Transverse colon (tissue), 4 donors: ENCODE measurements at places on chromosomes 7 and 10.

GRCh38 chr10:73857446-73857845 is 16.9 kb downstream of the CAMK2G start:
- no peak overlapping the region for H3K4me3 ChIP-seq
- no peak for DNase-seq
- H3K36me3 ChIP-seq = no peaks in the 10 kb centered on the region
- no peaks in the 10 kb centered on the region for H3K27me3 ChIP-seq
- peak overlapping the region; percentile 41 for H3K27ac ChIP-seq
- peaks cover 15% of the 10 kb centered on the region for H3K4me1 ChIP-seq

DNA sequence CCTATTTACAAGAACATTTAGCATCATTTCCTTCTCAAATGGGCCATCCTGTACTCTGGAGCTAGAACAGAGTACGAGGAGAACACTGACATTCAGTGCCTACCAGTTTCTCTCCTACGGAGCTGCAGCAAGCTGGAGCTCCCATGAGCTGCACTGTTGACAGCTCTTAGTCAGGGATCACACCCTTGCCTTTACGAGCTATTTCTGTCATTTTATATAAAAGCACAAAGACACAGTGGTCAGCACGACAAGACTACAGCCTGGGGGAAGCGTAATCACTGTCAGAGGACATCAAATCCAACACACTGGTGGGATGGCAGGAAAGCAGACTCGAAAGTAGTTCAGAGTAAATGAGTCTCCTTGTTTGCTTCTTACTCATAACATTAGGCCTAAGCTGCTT is 2.7 kb downstream of the CDCA7L start:
- no peaks in the 10 kb centered on the region for H3K27me3 ChIP-seq
- DNase-seq = no peak
- no peak overlapping the region for H3K27ac ChIP-seq
- no peaks in the 10 kb centered on the region for H3K36me3 ChIP-seq
- no peak overlapping the region for H3K4me3 ChIP-seq

DNA sequence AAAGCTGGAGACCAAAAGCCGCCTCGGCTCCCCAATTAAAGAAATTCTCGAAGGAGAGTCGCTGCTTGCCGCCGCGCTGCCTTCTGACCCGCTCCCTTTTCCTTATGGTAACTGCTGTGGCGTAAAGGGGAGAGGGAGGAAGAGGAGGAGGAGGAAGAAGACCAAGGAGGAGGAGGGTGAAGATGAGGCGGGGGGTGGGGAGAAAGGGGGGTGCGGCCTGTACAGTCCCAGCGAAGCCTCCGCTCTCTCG is 388 bp downstream of the CNOT4 start:
- H3K4me1 ChIP-seq = peaks cover 9% of the 10 kb centered on the region
- H3K36me3 ChIP-seq = no peaks in the 10 kb centered on the region
- peak overlapping the region; percentile 88 for H3K4me3 ChIP-seq
- no peaks in the 10 kb centered on the region for H3K27me3 ChIP-seq

DNA sequence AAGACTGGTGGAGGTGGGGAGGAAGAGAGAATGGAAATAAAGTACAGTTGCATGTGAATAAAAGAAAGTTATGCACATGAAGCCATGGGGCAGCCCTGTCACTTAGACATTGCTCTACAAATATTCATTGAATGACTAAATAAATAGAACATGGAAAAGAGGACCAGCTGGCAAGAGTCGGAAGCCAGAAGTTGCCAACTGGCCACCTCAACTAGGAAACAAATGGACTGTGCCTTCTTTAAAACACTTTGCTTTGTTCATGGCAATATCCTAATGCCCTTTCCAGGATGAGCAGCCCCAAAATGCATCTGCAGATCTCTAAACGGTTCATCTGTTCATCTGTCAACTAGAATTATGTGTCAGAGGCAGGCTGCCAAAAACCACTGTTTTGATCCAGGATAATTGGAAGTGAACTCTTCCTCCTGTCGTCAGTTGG is 157.3 kb downstream of the NOC3L start:
- no peaks in the 10 kb centered on the region for H3K4me1 ChIP-seq
- H3K36me3 ChIP-seq = no peaks in the 10 kb centered on the region
- H3K4me3 ChIP-seq = no peak overlapping the region
- no peaks in the 10 kb centered on the region for H3K27me3 ChIP-seq

- peak within 1 kb of the TSS; percentile 66 for H3K27ac ChIP-seq
- H3K27me3 ChIP-seq = no peaks in the 10 kb centered on the region
- H3K4me1 ChIP-seq = peaks cover 9% of the 10 kb centered on the region
- DNase-seq = peak; percentile 91
- no peaks in the 10 kb centered on the region for H3K36me3 ChIP-seq
- peak within 1 kb of the TSS; percentile 60 for H3K4me3 ChIP-seq
Observed at GRCh38 chr7:64313740-64314491, at the start of gene ZNF736. Gene ZNF736 (plus strand): TSS chr7:64313961. CDS start chr7:64314151, 190 bp downstream.

DNA sequence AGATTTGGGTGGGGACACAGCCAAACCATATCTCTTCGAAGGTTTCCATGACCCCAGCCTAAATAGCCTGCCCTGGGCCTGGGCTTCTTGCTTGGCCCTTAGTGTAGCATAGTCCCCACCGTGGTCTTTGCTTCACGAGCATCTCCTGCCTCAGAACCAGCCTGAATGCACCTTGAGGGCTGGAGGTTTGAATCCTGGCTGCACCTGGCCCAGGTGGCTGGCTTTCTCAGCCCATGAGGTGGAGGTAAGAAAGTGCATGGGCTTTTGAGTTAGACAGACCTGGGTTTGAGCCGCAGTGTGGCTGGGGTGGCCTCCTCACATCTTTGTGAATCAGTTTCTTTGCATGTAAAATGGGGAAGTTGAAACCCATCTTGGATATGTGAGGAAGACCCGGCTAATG is 24.2 kb upstream of the PCBD1 start:
- DNase-seq = no peak
- no peak overlapping the region for H3K4me3 ChIP-seq
- no peak overlapping the region for H3K27ac ChIP-seq
- H3K27me3 ChIP-seq = no peaks in the 10 kb centered on the region
- H3K36me3 ChIP-seq = no peaks in the 10 kb centered on the region

GRCh38 chr10:15096661-15097010 is 519 bp upstream of the RPP38 start:
- H3K4me3 ChIP-seq = peak overlapping the region; percentile 95
- no peak for DNase-seq
- H3K4me1 ChIP-seq = peaks cover 28% of the 10 kb centered on the region

DNA sequence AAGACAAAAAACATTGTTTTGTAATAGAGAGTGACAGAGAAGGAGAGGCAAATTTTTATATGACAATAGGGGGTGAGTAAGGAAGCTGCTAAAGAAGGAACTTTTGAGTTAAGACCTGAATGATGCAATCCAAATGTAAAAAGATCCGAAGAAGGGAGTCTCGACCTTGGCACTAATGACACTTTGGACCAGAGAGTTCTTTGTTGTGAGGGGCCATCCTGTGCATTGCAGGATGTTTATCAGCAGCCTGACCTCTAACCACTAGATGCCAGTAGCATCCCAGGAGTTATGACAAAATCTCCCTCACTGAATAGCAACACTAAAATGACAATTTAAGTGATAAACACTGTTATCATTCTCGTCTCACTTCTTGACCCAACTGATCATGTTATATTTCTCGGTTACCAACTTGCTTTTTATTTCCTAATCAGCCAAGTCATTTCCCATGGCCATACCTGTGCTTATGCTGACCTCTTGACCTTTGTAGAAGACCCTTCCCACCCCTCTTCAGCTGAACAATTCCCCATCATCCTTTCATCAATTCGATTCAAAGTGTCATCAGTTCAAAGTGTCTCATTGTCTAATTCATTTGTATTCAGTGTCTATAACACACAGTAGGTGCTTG is 30.0 kb downstream of the DGKI start:
- no peak overlapping the region for H3K27ac ChIP-seq
- no peak overlapping the region for H3K4me3 ChIP-seq
- H3K27me3 ChIP-seq = no peaks in the 10 kb centered on the region
- H3K4me1 ChIP-seq = no peaks in the 10 kb centered on the region

GRCh38 chr10:68079434-68079833 is 4.4 kb upstream of the HERC4 start:
- no peaks in the 10 kb centered on the region for H3K36me3 ChIP-seq
- peaks cover 5% of the 10 kb centered on the region for H3K4me1 ChIP-seq
- DNase-seq = no peak
- no peak overlapping the region for H3K4me3 ChIP-seq
- H3K27ac ChIP-seq = no peak overlapping the region

DNA sequence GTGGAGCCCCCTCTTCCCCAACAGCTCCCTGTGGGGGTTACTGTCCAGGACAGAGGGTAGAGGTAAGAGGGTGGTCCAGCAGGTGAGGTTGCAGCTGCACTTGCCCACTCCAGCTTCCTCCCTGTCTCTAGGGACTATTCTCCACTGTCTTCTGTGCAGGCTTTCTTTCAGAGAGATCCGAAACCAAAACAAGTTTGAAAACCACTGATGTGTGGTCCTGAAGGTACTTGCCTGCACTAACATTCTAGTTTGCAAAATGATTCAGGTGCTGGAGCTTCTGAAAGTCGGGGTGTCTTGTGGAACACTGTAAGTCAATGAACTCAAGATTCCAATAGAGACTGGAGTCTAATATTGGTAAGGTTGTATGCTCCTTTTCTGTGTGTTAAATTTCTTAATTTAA is 63.1 kb downstream of the BLNK start:
- H3K36me3 ChIP-seq = no peaks in the 10 kb centered on the region
- no peak overlapping the region for H3K4me3 ChIP-seq
- no peak for DNase-seq
- H3K4me1 ChIP-seq = no peaks in the 10 kb centered on the region
- H3K27me3 ChIP-seq = no peaks in the 10 kb centered on the region

DNA sequence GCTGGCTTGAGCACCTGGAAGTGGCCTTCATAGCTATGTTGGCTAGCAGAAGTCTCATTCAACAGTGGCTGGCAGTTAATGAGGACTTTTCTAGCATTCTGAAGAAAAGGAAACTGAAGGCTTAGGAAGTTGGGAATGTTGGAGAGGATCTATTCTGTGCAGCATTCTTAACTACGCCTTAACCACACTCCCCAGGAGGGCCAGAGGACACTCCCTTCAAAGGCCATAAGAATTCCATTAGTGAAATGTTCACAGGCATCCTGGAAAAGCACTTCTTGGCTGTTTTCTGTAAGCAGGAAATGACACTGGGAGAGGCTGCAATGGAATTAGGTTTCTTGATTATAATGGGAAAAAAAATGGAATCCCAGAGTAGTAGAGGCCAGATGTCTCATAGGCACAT is 188.9 kb downstream of the ARHGAP12 start:
- no peak for DNase-seq
- no peak overlapping the region for H3K27ac ChIP-seq
- no peaks in the 10 kb centered on the region for H3K27me3 ChIP-seq
- no peak overlapping the region for H3K4me3 ChIP-seq

DNA sequence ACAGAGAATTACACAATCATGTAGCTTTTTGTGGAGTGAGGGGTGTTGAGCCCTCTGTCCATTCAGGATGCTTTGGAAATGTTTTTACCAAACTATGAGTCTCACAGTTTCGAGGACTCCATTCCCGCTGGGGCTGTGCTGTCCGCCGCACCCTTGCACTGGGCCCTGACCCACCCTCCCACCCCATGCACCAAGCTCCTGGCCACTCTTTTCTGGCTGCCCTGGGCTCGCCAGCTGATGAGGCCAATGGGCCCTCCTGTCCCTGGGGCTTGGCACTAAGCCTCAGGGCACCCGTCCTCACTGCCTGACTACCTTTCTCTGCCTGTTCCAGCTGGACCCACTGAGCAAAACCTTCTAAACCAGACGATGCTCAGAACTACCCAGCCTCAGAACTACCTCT is 332.1 kb downstream of the PTPRN2 start:
- no peaks in the 10 kb centered on the region for H3K27me3 ChIP-seq
- no peaks in the 10 kb centered on the region for H3K4me1 ChIP-seq
- no peak for DNase-seq
- H3K36me3 ChIP-seq = no peaks in the 10 kb centered on the region

DNA sequence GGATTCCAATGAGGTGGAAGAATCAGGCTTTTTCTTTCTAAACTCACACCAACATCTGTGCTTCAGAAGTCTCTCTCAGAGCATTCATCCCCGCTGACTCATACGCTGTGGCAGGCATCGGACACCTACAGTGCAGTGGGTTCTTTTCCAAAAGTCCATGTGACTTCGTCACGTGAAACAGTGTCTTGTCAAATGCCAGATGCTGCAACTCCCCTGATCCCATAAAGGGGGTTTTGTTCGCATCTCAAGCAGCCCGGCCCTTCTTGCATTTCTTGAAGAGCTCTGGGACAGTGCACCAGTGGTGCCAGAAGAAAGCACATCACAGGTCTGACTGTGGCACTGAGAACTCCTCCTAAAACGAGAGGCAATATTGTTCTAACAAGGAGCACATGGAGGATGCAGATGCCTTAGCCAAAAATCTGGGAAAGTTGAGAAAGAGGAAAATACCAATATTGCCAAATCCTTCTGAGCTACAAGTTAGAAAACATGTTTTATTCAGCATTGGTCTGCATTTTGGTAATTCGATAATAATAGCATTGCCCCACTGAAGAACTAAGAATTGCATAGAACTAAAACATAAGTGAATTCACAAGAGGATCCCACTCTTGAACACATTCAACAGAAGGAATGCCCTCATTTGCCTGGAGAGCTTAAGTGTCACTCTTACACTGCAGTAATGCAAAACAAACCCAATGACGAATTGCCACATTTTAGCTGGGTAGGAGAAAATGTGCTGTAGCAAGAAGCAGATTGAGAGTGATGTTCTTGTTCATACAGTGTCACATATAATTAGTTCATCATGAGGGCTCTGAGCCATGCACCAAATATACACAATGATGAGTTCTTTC is 204.4 kb downstream of the CXCL12 start:
- DNase-seq = no peak
- no peaks in the 10 kb centered on the region for H3K27me3 ChIP-seq
- H3K4me1 ChIP-seq = no peaks in the 10 kb centered on the region
- no peaks in the 10 kb centered on the region for H3K36me3 ChIP-seq

GRCh38 chr10:21020545-21020944 is 123.4 kb upstream of the NEBL start:
- peak; percentile 14 for DNase-seq
- H3K27ac ChIP-seq = no peak overlapping the region
- H3K27me3 ChIP-seq = no peaks in the 10 kb centered on the region
- H3K4me3 ChIP-seq = no peak overlapping the region
- no peaks in the 10 kb centered on the region for H3K4me1 ChIP-seq
- H3K36me3 ChIP-seq = no peaks in the 10 kb centered on the region

- H3K4me3 ChIP-seq = no peak overlapping the region
- H3K27me3 ChIP-seq = no peaks in the 10 kb centered on the region
- H3K4me1 ChIP-seq = no peaks in the 10 kb centered on the region
- no peak overlapping the region for H3K27ac ChIP-seq
- no peaks in the 10 kb centered on the region for H3K36me3 ChIP-seq
Observed at GRCh38 chr7:104371216-104371979, 43.0 kb downstream of the LHFPL3 start.

DNA sequence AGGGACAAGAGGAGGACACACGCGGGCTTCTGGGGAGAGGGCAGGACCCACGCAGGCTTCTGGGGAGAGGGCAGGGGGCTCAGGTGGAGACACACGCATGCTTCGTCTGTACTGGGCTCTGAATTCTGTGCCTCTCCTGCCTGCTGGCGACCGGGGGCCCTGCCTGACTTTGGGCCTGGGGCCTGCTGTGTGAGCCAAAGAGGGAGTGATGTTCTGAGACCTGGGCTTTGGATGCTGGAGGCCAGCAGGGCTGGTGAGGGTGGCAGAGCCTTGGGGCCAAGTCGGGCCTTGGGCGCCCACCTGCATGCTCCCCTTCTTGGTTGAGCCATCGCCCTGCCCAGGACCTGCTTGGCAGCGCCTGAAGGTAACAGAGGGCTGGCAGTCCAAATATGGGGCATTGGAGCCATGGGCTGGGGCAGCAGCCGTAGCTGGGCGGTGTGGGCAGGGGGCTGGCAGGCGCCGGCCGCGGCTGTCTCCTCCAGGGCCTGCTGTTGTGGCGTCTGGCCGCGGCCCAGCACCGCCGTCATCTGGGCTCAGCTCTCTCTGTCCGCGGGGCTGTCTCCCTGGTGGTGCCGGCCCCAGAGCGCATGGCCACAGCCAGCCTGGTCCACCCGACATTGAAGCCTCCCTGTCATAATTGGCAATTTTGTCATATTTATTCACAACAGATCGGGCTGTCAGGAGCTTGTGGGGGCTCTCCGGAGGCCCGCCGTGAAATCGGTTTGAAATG is 78.9 kb downstream of the UNCX start:
- H3K36me3 ChIP-seq = no peaks in the 10 kb centered on the region
- no peak overlapping the region for H3K4me3 ChIP-seq
- no peak overlapping the region for H3K27ac ChIP-seq
